Amygdala (tissue), 56 donors: ENCODE measurements at places on chromosomes 4 and X.

GRCh38 chr4:44777115-44777514 lies 50.8 kb upstream of the GNPDA2 start:
- no peak for DNase-seq

DNA sequence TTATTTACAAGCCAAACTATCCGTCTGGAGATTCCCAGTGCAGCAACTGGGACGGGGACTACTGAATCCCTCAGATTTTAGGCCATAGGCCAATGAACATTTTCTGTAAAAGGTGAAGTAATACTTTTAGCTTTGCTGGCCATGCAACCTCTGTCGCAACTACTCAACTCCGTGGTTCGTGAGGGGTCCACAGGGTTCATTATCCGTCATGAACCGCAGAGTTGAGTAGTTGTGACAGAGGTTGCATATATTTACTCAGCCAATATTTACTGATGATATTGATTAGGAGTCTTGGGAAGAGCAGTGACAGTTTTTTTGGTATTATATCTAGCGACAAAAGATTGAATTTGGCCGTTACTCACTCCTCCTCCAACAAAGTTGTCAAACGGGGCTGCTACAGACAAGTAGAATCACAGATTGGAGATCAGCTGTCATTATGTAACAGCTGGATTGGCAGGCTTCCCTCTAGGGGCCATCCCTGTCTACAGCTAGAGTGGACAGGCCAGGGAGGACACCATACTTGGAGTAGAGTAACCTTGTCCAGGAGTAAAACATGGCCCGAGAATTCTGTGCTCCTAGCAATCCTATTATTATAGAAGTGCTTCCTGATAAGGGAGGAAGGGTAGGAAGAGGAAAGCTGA lies 37.2 kb upstream of the CD38 start:
- no peak for DNase-seq

GRCh38 chr4:8495803-8496202 lies 55.2 kb downstream of the TRMT44 start:
- no peak for DNase-seq

DNA sequence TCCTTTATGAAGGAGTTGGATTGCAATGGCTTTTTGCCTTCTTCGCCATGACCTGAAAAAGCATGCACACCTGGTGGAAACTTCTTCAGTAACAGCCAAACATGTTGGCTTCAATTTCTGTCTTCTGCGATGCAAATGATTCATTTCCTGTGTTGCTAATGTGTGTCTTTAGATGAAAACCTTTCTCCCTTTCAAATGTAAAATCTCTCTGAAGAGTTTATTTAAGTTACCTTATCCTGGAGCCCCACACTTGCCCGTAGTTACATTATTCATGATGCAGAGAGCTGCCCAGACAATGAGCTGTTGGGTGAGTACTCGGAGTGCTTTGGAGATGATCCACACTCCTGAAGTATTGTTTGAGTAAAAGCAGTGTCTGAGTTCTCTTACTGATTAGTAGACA lies 1100.9 kb downstream of the RPA4 start:
- no peak for DNase-seq

GRCh38 chrX:44698357-44698756 lies 145.5 kb upstream of the DUSP21 start:
- no peak for DNase-seq

- DNase-seq: no peak
These were observed 386.9 kb upstream of the MAOA start for GRCh38 chrX:43269201-43269600.

DNA sequence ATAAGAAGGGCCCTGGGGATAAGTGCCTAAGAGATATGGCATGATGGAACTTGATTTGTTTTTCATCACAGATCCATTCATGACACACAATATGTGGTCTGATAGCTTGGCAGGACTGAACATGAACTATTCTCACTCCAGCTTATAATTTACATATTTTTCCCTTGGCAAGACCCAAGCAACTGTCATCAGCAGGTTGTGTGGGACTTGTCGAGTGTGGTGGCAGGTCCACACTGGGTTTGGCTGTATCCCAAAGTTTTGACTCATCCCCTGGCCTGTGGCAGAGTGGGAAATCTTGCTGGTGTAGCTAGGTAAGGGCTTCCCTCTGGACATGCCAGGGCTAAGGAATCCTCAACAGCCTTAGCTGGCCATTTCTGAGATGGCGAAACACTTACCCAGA lies 81.0 kb upstream of the STIM2 start:
- no peak for DNase-seq

DNA sequence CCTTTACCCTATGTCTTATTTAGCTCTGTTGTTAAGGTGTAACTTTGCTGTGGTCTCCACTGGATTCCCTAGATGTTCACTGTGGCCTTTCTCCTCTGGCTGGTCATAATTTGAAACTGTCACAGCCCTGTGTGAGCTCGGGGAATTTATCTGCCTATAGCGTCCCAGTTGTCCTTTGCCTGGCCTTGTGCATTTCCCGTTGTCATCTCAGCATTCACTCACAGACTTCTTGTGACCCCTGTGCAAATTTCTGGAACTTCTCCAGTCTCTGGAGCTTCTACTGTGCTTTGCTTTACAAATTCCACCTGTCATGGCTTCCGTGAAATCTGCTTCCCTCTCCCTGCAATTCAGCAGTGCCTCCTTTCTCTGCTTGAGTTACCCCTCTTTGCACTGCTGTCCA lies 106.7 kb downstream of the WWC2 start:
- no peak for DNase-seq

DNA sequence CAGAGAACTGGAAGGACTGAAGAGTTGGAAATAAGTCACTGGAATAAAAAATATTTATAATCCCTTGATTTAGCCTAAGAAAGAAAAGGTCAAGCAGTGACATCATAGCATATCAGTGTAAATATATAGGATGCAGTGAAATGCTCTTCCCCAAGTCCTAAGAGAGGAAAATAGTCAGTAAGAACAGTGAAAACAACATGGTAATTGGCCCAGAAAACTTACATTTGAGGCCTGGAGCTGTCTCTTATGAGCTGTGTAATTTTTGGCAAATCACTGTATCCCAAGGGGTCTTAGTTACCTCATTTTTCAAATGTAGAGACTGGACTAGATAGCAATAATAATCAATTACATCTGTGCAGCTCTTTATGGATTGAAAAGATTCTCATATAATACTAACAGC lies 255.7 kb upstream of the AR start:
- DNase-seq: no peak

DNA sequence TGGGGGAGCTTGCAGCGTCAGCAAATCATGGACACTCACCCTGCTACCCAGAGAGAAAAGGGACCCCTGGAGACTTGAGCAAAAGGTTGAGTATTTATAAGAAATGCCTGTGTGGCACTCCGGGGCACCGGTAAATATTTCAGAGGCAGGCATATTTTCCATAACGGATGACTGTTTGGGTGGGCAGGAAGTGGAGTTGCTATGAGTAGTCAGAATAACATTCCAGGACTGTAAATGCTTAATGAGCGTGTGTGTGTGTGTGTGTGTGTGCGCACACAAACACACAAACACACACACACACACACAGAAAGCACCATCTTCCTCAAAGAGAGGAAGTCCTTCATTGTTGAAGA lies 74.6 kb downstream of the MXRA5 start:
- DNase-seq: no peak

- no peak for DNase-seq
These were observed 39.1 kb upstream of the PDLIM5 start for GRCh38 chr4:94412658-94413038.

DNA sequence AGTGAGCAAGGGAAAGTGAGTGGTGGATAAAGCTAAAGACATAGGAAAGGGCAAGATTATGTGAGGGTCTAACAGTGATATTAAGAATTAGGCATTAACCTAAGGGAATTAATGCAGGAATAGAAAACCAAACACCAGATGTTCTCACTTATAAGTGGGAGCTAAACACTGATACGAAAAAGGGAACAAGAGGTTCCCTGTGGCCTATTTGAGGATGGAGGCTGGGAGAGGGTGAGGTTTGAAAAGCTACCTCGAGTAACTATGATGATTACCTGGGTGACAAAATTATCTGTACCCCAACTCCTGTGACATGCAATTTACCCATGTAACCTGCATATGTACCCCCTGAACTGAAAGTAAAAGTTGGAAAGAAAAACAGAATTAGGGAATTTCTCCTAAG lies 79.0 kb downstream of the ANXA3 start:
- no peak for DNase-seq

- DNase-seq: no peak
These were observed 53.9 kb upstream of the TET2 start for GRCh38 chr4:105092768-105093167.

DNA sequence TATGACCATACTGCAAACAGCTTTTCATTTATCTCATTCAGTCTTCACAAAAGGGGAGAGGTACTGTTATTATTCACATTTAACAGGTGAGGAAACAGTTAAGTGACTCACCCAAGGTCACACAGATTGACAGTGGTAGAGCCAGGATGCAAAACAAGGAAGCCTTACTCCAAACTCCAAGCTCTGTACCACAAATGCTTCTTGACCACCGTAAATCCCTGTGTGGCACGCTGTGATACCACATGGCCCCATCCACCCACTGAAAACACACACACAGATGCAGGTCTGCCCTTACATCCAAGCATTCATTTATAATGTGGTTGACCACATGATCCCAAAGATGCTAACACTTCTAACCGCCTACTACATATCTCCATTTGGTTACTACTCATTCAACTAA lies 129.5 kb downstream of the TSPAN5 start:
- DNase-seq: no peak
